Suprapubic skin (tissue), 4 donors: ENCODE measurements at places on chromosomes 16 and 17.

GRCh38 chr17:67554634-67555033 is 163.1 kb upstream of the NOL11 start:
- DNase-seq = no peak
- no peaks in the 10 kb centered on the region for H3K36me3 ChIP-seq
- H3K27ac ChIP-seq = no peak overlapping the region
- H3K4me1 ChIP-seq = no peaks in the 10 kb centered on the region

GRCh38 chr17:74041869-74042640 is 161.4 kb upstream of the RPL38 start:
- H3K27ac ChIP-seq = peak overlapping the region; percentile 19
- no peaks in the 10 kb centered on the region for H3K36me3 ChIP-seq
- no peak for DNase-seq
- H3K27me3 ChIP-seq = no peaks in the 10 kb centered on the region
- H3K4me1 ChIP-seq = peaks cover 29% of the 10 kb centered on the region

GRCh38 chr16:85365120-85365519 is 248.0 kb upstream of the GSE1 start:
- H3K4me3 ChIP-seq = no peak overlapping the region
- no peaks in the 10 kb centered on the region for H3K27me3 ChIP-seq
- H3K27ac ChIP-seq = peak overlapping the region; percentile 46
- H3K36me3 ChIP-seq = no peaks in the 10 kb centered on the region
- no peak for DNase-seq

- H3K27ac ChIP-seq = no peak overlapping the region
- H3K4me3 ChIP-seq = no peak overlapping the region
- DNase-seq = no peak
- peaks cover 6% of the 10 kb centered on the region for H3K4me1 ChIP-seq
- no peaks in the 10 kb centered on the region for H3K36me3 ChIP-seq
- peaks cover 44% of the 10 kb centered on the region for H3K27me3 ChIP-seq
Observed at GRCh38 chr17:81646869-81647600, 9.3 kb downstream of the PDE6G start.

DNA sequence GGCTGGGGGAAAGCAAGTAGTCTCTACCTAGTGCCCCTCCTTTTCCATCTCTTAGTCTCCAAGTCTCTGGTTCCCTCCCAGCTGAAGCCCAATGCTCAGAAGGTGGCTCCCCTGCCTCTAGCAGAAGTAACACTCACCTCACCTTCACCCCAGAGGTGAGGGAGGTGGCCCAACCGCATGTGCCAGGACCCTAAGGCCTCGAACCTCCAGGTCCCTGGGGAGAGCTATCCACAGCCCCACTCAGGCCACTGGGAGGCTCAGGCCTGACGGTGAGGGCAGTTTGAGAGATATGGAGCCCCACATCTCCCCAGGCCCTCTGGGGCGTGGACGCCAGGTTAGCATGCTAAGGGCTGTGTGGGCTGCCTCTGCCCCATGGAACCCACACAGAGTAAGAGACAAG is 5.8 kb downstream of the CBLN1 start:
- H3K27ac ChIP-seq = no peak overlapping the region
- H3K4me3 ChIP-seq = no peak overlapping the region
- H3K36me3 ChIP-seq = no peaks in the 10 kb centered on the region
- H3K4me1 ChIP-seq = peaks cover 38% of the 10 kb centered on the region
- peaks cover 89% of the 10 kb centered on the region for H3K27me3 ChIP-seq

DNA sequence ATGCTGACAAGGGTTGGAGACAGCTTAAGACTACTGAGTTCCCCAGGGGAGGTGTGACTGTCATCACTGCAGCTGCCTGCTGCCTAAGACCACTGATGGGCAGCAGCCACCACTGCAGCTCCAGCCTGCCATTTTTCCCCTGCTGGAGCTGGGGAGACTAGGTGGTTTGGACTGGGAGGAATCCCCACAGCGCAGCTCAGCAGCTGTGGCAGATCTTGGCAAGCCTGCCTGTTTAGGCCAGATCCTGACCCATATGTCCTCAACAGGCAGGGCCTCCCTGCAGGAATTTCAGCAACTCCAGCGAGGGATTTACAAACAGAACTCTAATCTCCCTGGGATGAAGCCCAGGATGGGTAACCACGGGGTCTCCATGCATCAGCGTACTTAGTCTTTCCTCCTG is 356.4 kb upstream of the TOM1L1 start:
- no peak overlapping the region for H3K27ac ChIP-seq
- no peaks in the 10 kb centered on the region for H3K4me1 ChIP-seq
- no peak for DNase-seq
- H3K4me3 ChIP-seq = no peak overlapping the region
- no peaks in the 10 kb centered on the region for H3K36me3 ChIP-seq
- H3K27me3 ChIP-seq = no peaks in the 10 kb centered on the region
